ENCODE measurements at places on chromosomes 3 and 15. TPM values are rescaled to one million over a fixed set of nuclear protein-coding genes. Genes with fewer than 3 reads are reported as not detected.

- no peak for DNase-seq
These were observed 22.3 kb upstream of the SMCO1 start for GRCh38 chr3:196537319-196537984.

DNA sequence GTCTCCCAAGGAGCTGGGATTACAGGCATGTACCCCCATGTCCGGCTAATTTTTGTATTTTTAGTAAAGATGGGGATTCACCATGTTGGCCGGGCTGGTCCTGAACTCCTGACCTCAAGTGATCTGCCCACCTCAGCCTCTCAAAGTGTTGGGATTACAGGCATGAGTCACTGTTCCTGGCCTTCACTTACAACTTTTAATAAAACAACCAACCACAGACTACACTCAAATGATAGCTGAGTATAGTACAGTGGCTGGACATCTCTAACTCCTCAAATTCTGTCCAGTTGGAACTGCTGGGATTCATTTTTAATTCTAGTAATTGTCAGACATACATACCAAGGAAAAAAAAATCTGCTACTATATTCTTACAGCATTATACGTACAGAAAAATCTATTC, 71.0 kb downstream of the PBRM1 start:
- no peak for DNase-seq

DNA sequence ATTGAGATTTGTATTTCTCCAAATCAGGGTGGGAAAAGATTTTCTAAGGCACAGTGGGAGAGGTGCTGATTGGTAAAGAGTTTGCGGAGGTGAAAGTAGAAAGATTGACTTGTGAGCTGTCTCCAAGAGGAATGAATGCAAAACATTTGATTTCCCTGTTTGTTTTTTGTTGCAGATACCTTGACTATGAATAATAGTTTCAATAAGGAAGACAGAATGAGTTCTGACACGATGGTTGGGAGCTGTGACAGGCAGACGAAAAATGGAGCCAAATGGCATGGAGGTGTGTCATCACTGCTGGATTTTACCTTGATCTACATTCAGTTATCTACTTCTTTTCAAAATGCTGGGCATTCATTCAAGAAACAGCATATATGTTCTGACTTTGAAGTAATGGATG, 145.1 kb downstream of the NFKBIZ start:
- DNase-seq = no peak

GRCh38 chr15:55958349-55958748, 35.1 kb downstream of the NEDD4 start:
- DNase-seq = no peak

Gene EMC7
- 43.2 TPM for total RNA-seq

Gene MORF4L1
- 343 TPM for total RNA-seq

Measured in pulmonary artery endothelial cell (primary cell).